ENCODE measurements at places on chromosomes 12 and 14. TPM values are rescaled to one million over a fixed set of nuclear protein-coding genes. Genes with fewer than 3 reads are reported as not detected.

Gene GDF3
- total RNA-seq: not detected

Gene GRIN2B
- not detected for total RNA-seq

Gene SLC39A5
- total RNA-seq: not detected

Gene KRT79
- not detected for total RNA-seq

Gene C12orf50
- total RNA-seq: not detected

Gene BCAT1
- 150 TPM for total RNA-seq

Gene TM7SF3
- 56.2 TPM for total RNA-seq

Gene OR10A7
- not detected for total RNA-seq

Gene AQP2
- not detected for total RNA-seq

Gene PZP
- total RNA-seq: not detected

Gene CAPZA3
- not detected for total RNA-seq

Gene OTX2
- total RNA-seq: not detected

Gene MEG3
- total RNA-seq: 501 TPM

Gene LAG3
- 1.0 TPM for total RNA-seq

Gene PDE3A
- 22.2 TPM for total RNA-seq

Gene KRT5
- not detected for total RNA-seq

Gene FGF6
- not detected for total RNA-seq

Gene VWF
- total RNA-seq: 0.86 TPM

Gene FAM181A
- total RNA-seq: not detected

Gene VDR
- total RNA-seq: 18.9 TPM

Gene ARHGAP5
- 133 TPM for total RNA-seq

Gene AHNAK2
- total RNA-seq: 152 TPM

Gene C1QL4
- not detected for total RNA-seq

Gene NKX2-8
- total RNA-seq: not detected

Gene DEGS2
- total RNA-seq: 0.13 TPM

Gene C3AR1
- 0.13 TPM for total RNA-seq

Gene OR6C75
- not detected for total RNA-seq

Gene RPGRIP1
- not detected for total RNA-seq

Gene TSPAN8
- total RNA-seq: 0.65 TPM

Gene SLC4A8
- 4.1 TPM for total RNA-seq

Gene GPR65
- total RNA-seq: not detected

Gene NPFF
- not detected for total RNA-seq

All from articular chondrocyte of knee joint (primary cell).